Stimulated activated CD4-positive, alpha-beta T cell treated with anti-CD3 and anti-CD28 coated beads, Interleukin-4, amount 100 ng/mL, for 1 hour (primary cell): ENCODE measurements at places on chromosomes 7 and 10.
A peak's percentile ranks its signal among the peaks of the same experiment; 100 is the strongest.

DNA sequence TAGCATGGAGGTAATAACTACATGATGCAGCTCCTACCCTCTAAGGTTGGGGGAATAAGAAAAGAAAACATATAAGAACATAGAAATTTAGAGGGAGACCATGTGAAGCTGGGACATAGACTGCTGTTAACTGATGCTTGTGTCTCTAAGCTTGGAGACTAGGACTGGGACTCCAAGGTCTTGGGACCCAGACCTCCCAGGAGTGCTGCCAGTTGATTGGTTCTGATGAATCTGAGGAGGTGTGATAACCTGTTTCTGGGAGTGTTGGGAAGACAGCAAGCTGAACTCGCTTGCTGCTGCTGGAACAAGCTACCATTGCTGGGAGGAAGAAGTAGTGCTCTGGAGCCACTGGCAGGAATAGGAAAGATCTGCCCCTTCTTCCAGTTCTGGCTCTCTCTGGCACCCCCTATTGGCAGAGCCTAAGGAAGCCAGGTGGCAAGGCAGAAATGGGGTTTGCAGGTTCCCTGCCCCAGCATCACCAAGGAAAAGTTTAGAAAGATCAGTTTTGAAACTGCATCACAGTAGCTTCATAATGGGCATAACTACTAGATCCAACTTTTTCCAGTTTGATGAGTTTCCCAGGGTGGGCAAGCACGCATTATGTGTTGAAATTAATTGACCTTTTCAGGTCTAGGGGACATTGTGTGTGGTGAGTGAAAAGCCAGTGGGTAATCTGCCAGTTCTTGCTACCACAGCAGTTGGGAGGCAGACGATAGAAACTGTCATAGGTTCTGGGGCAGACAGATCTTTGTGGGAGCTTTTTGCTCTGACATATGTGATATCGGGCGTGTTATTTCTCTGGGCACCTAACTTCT lies 140.7 kb downstream of the SND1 start:
- DNase-seq = peak; percentile 8

DNA sequence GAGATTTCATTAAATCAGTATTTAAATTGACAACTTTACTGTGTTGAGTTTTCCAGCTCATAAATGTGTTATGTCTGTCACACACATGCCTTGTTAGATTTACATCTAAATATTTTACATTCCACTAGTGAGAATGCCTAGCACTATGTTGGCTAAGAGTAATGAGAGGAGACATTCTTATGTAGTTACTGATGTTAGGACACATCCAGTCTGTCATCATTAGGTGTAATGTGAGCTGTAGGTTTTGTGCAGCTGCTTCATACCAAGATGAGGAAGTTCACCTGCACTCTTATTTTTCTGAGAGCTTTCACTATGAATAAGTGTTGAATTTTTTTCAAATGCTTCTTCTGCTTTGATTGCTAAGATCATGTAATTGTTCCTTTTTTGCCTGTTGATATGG lies 218.0 kb upstream of the IGFBP3 start:
- DNase-seq = no peak

GRCh38 chr7:26332698-26333097 lies 41.0 kb downstream of the SNX10 start:
- no peak for DNase-seq

- no peak for DNase-seq
Observed at GRCh38 chr10:70053218-70053840, 683 bp downstream of the MACROH2A2 start.

- DNase-seq = no peak
Observed at GRCh38 chr7:44289341-44290251, 35.8 kb downstream of the CAMK2B start.

DNA sequence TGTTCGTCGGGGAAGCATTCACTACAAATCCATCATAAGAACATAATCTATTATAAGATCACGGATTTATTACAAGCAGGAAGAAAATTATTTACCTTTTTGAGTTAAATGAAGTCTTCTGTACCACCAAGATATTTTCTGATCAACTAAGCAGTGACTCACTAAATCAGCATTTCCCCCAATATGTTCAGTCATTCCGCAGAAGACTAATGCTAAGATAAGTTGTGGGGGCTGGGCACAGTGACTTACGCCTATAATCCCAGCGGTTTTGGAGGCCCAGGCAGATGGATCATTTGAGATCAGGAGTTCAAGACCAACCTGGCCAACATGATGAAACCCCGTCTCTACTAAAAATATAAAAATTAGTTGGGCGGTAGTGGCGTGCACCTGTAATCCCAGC lies 144.2 kb upstream of the EGR2 start:
- DNase-seq = no peak

DNA sequence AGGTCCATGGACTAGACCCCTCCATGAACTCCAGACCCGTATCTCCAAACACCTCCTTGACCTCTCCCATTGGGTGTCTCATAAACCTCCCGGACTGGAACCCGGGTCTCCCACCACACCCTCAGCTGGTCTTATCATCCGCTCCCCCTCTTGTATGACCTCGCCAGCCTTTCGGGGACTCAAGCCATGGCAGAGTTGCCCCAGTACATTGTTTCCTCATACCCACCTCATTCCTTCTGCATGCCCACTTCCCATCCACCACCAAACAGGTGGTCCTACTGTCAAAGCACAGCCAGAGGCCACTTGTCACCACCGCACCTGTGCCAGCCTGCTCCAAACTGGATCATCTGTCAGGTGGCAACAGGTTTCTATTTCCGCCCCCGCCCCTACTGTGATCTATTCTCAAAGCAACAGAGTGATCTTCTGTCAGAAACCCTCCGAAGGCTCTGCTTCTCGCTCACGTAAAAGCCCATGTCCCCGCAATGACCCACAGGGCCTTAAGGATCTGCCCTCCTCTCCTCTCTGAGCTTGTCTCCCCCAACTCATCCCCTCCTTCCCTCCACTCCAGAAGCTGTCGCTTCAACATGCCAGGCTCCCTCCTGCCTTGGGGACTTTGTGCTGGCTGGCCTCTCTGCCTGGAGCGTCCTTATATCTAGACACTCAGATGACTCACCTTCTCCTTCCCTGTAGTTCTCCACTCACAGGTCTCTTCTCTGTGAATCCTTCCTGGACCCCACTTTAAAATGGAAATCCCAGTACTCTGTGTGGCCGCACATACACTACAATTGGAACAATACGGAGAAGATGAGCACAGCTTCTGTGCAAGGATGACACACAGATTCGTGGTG lies 22.8 kb upstream of the PRKAG2 start:
- DNase-seq = no peak

DNA sequence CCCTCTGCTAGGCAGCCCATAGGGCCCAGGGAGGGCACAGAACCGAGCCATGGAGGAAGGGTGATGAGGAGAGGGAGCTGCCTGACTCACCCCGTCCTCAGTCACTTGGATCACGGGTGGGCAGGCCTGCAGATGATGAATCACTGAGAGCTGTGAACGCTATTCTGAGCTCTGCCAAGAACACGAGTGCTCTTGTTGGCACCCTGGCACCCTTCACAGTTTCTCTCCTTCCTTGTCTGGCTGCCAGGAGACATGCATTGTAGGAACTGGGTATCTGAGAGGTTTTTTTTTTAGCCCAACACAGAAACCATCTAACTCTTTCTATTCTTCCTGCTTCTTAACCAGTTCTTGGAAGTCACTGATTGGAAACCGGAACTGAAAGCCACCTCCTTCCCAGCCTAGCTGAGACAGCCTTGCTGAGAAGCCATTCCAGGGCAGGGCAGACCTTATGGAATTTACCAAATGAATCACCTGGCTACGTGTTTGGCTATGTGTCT lies 82.1 kb downstream of the SLC37A3 start:
- DNase-seq = no peak

DNA sequence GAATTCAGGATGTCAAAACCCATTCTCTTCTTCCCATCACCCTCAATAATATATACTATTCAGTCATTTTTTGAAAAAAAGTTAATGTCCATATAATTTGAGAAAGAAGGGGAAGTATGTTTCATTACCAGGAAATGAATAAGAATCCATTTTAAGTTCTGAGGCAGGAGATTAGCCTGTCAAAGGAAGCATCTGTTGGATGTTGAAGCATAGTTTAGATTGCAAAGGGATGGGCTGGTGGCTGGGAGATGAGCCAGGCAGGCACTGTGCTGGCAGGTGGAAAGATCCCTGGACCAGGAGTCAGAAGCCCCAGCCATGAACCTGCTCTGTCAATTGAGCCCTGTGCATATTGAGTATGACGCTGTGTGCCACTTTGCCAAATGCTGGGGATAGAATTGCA lies 48.4 kb upstream of the CRTAC1 start:
- DNase-seq = no peak

DNA sequence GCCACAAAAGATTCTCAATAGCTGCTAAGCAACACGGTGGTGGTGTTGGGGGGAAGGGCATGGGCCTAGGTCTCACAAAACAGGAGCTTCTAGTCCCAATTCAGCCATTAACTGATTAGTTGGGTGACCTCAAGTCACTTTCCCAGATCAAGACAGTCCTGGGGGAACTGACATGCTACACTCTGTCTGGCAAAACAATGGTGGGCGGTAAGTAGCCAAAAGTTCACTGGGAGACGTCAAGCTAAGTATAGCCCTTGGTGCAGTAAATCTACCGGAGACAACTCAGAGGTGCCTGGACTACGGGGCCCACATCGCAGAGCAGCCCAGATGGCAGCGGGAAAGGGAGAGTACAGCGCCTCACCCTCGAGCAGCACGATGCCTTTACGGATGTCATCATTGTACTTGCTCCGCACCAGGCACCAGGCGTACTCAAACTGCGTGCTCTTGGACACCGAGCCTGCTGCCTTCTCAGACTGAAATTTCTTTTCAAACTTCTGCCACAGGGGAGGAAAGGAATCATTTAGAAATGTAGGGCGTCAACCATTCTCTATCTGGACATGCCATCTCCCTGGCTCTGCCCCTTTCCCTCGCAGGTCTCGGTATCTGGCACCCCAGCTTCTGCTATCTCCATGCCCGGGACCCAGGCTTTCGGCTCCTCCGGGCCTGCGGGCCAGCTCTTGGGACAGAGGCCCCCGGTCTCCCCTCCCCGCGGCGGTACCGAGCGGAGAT lies 1.1 kb downstream of the FIS1 start:
- DNase-seq = no peak

GRCh38 chr10:33804584-33804983 lies 470.1 kb upstream of the NRP1 start:
- DNase-seq = no peak

GRCh38 chr10:125156739-125157480 lies 3.5 kb downstream of the CTBP2 start:
- no peak for DNase-seq

DNA sequence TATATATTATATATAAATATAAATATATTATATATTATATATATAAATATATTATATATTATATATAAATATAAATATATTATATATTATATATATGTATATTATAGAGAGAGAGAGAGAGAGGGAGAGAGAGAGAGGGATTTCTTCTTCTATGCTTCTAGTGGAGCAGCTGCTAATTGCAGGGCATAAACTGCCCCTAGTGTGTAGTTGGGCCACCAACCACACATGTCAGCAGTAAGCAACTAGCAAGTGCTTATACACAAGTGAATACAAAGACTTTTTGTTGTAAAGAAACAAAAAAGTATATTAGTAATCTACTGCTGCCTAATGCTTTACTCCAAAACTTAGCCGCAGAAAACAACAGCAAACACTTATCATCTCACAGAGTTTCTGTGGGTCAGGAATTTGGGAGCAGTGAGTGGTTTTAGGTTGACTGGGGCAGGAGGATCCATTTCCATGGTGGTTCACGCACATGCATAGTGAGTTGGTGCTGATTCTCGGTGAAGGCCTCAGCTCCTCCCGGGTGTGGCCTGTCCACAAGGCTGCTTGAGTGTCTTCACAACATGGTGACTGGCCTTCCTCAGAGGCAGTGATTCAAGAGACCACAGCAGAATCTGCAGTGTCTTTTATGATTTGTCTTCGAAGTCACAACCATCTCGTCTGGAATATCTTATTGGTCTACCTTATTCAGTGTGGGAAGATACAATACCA lies 25.5 kb upstream of the BAG3 start:
- DNase-seq = no peak

DNA sequence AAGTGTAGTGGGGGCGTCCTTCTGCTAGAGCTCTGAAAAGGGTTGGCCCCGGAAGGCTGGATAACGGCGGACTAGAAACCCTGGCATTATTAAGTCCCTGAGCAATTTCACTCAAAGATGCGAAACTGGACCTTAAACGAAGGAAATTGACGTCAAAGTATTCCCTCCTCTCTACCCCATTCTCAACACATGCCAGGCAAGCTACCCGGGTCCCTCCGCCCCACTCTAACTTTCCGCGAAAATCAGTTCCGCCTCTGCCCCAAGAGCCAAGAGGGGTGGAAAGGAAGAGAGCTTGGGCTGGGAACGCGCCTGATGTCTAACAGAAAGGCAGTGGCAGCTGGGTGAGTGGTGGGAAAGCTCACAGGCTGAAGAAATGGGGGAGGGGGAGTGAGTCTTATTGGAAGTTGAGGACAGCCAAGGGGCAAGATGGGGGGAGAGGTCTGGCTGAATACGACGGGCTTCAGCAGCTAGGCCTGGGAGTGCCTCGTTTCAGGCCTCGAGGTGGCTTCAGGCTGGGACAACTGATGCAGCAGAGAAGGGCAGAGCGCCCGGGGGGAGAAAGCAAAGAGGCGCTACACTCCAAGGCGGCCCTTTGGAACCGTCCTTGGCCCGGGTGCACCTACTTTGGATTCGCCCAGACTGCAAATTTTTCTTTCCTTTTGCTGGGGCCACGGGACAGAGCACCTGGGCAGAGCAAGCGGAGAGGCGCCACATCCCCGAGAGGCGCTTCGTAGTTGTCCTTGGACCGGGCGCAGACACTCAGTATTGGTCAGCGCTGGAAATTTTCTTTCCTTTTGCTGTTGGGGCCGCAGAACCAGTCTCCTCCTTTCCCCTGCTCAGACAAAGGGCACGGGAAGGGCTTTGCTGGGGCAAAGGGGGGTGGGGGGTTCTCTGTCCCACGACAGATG lies 2.0 kb upstream of the FEZF1 start:
- DNase-seq = no peak

DNA sequence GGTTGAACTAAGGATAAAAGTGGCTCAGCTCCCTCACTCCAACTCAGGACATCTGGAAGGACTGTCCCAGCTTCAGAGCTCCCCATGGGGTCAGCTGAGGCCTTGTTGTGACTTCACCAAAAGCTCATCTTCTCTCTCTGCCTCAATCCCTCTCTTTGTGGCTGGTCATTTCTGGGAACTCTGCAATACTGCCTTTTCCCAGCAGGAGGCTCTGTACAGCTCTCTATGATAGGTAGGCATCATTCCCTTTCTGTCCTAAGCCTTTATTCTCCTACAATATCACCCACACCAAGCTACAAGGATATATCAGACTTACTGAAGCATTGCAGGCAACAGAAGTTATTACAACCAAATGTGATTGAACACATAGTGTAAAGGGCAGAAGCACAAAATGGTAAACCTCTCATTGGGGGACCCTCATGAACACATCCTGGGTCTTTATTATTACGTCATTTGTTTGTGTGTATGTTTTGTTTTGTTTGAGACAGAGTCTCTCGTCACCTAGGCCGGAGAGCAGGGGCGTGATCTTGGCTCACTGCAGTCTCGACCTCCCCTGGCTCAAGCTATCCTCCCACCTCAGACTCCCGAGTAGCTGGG lies 36.7 kb upstream of the PRPS1L1 start:
- no peak for DNase-seq

- no peak for DNase-seq
Observed at GRCh38 chr10:26790221-26790995, 70.3 kb downstream of the ABI1 start.
